HEK293T (cell line): ENCODE measurements at places on chromosomes 12 and 14.

GRCh38 chr12:23893611-23894010 is 55.9 kb downstream of the SOX5 start:
- DNase-seq: no peak

DNA sequence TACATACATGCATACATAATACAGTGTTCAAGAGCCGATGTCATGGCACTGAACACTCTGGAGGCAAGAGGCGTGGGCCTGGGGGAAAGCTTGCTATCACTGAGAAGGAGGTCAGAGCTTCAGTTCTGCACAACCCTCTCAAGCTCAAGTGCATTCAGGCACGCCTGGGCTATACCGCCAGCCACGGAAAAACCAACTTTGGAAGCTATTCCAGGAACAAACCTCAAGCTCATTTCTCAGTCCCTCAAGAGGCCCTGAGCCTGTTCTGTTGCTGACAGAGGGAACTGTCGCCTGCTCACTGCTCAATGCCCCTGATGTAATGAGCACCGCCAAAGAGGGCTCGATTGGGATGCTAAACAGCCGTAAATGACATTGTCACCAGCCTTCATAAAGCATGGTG is 9.2 kb downstream of the NOS1 start:
- no peak for DNase-seq

DNA sequence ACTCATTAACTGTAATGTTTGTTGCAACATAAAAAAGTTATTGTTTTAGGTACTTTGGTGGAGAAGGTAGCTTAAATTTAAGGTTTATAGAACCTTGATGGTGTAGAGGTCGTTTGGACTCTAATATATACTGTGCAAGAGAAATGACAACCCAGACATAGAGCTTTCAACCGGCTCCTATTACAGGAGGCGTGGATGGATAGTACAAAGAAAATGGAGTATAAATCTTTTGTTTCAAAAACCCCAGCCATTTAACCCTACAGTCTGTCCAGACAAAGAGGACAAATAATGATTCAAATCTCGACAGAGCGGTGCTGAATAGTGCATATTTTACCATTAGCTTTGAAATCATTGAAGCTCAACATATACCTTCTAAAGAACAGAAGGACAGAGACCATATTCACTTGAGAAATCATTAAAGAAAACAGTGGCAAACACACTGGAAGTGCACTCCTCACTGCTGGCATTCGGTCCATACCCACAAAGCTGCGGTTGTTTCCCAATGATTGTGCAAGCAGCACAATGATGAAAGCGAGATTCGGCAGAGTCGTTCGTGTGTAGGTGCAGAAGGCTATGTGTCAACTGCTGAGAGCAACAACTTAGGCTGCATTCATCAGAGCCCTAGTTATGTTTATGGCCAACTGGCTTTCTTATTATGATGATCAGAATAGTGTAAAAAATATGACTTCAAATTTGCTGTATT is 688.6 kb downstream of the NOVA1 start:
- DNase-seq: no peak

- peak; percentile 57 for DNase-seq
These were observed 43.9 kb upstream of the ESR2 start for GRCh38 chr14:64337888-64338615.

DNA sequence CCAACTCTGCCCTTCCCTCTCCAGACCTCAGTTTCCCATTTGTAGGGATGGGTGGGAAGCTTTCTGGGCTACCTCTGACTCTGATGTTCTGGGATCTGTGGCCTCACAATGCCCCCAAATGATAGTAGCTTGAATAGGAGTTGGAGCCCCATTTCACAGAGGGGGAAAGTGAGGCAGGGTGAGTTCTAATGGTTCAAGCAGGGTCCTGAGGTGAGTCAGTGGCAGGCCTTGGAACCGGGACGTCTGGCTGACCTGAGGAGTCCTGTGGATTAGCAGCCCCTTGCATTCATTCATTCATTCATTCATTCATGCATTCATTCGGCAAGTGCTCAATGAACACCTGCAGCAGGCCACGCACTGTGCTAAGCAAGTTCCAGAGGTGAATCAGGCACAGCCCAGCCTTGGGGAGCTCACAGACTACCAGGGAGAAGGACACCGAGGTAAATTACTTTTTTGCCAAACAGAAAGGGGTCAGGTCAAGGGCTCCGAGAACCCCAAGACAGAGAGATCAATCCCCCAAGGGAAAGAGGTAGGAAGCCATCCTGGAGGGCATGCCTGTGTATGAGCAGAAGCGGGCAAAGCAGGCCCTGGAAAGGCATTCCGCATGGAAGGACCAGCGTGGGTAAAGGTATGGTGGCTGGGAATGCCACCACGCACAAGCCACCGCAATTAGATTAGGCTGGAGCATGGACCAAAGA is 818 bp upstream of the TMEM119 start:
- no peak for DNase-seq

DNA sequence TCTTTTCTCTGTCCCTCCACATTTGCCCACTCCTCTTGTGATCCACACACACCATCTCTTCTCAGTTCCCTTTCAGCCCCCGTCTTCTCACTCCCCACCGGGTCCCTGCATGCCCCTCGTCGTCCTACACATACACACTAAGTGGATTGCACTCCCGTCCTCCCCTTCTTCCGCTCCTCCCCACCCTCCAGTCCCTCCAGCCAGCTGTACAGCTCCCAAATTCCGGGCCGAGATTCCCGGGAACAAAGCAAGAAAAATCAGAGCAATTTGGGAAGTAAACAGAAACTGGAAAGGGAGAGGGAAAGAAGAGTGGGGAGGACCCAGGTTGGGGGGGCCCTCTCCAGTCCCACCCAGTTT is 282 bp upstream of the IGFBP6 start:
- DNase-seq: no peak

- peak; percentile 74 for DNase-seq
These were observed 22.4 kb upstream of the FBXO21 start for GRCh38 chr12:117212563-117213190.

- DNase-seq: no peak
These were observed 5.7 kb downstream of the TMEM121 start for GRCh38 chr14:105531894-105532623.

DNA sequence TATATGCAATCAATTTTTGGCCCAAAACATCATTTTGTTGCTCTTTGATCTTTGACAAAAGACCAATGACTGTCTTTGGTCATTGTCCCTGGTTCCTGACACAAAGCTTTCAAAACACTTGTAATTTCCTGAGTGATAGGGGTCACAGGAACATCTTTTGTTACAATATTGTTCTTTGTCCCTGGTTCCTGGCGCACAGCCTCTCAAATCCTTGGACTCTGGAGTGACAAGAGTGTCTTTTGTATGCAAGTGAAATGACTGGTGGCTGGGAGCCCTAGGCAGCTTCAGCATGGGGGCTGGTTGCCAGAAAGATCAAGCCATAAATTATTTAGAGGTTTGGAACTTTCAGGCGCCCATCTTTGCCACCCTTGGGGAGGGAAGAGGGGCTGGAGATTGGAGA is 53.9 kb downstream of the DNAH10 start:
- DNase-seq: no peak

GRCh38 chr12:116594325-116595038 is 35.3 kb downstream of the MAP1LC3B2 start:
- no peak for DNase-seq

- peak; percentile 81 for DNase-seq
These were observed 74.7 kb downstream of the NOC4L start for GRCh38 chr12:132218915-132219314.

DNA sequence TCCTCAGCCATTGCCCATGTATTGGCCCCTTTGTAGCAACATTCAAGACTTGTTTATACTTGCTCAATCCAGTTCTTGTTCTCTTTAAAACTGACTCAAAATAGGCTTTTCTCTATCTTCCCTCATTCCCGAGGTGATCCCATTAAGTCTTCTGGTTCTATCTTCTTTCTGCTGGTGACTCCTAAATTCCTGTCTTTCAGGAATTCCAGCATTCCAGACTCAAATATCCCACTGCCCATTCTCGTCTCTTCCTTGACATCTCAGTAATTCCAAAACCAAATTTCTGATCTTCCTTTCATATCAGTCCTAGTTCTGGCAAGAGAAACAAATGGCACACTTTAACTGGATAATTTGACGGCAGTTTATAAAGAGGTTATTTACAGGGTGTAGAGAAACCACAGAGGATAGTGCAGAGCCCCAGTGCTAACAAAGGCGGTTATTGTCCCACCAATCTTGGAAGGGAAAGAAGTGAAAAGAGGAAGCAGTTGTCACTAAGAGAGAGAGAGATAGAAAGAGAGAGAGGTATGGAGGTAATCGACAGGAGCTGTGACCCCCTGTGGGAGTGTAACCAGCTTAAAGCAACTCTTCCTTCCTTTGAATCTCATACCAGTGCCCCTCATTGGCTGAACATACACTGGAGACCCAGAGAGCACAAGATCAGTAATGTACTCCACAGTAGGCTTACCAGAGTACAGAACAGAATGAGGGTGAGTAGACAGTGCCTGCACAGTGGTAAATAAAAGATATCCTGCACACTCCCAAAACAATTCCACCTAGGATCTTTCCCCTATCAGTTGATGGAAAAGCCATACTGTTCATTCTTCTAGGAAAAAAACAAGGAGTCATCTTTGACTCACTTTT is 177.6 kb upstream of the LMNTD1 start:
- no peak for DNase-seq
